ENCODE measurements at places on chromosomes 12 and 14.
A peak's percentile ranks its signal among the peaks of the same experiment; 100 is the strongest.

- no peak for DNase-seq
These were observed 491.8 kb downstream of the PCNX1 start for GRCh38 chr14:71399057-71399487.

DNA sequence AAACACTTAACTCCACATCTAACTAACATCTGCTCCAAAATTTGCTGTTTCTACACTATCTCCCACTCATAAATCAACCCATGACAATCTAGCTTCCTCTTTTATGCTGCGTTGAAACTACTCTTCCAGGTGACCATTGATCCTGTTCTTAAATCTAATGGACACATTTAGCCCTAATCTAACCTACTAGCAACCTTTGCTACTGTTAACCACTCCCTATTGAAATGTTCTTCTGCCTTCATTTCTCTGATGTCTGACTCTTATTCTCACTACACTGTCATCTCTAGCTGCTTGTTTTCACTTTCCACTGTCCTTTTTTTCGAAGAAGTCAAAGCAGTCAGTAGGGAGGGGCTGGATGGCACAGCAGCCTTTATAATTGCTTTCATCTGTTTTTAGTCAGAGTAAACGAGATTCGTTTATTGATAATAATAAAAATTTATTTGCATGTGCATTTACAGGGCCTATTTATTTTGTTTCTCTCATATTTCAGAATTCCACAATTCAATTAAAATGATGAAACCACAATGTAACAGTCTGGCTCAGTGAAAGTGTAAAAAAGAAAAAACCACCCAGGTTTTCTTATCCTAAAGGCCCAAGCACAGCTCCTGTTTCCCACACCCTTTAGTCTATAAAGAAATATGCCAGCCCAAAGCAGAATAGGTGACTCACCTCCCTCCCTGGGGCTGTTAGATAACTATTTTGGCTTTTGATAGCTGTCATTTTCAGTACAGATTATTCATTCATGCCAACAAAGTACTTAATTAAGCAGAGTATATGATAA lies 44.9 kb downstream of the ATP2B1 start:
- peak; percentile 17 for DNase-seq

- DNase-seq: no peak
These were observed 39.5 kb downstream of the FRMD6 start for GRCh38 chr14:51691176-51691575.

DNA sequence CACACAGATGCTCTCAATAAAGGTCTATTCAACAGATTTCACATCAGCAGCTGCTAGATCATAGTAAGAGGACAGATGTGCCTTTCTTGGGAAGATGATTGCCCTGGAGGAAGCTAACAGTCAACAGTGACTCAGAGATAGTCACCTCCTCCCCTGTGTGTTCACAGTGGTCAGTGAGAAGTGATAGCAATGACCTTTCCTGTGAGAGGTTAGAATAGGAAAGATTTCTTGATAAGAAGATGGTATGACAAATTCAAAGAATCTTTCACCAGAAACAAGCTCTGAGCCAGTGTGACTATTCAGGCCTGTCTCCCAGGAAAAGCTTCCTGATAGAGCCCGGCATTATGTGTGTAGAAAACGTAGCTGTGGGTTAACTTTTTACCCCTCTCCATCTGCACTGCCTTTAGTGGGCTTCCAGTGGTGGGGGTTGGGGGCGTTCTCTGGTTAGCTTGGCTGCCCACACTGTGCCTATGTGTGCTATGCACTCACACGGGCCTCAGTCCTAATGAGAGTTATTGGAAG lies 66.4 kb upstream of the ARHGAP5 start:
- peak; percentile 85 for DNase-seq

DNA sequence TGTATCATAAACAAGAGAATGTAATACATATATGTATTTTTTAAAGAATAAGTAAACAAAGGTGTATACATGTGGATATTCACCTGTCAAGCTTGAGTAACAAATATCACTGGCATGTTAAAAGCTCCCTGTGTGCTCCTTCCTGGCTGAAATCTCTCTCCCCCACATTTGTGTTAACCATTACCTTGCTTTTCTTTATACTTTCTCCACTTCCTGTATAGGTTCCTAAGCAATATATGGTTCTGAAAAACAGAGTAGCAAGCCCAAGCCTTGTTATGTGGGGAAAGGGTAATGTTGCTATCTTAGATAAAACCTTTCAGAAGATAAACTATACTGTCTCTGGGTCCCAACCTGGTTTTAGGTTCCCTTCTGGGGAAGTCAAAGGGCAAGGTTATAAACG lies 32.3 kb upstream of the TBC1D30 start:
- DNase-seq: no peak

DNA sequence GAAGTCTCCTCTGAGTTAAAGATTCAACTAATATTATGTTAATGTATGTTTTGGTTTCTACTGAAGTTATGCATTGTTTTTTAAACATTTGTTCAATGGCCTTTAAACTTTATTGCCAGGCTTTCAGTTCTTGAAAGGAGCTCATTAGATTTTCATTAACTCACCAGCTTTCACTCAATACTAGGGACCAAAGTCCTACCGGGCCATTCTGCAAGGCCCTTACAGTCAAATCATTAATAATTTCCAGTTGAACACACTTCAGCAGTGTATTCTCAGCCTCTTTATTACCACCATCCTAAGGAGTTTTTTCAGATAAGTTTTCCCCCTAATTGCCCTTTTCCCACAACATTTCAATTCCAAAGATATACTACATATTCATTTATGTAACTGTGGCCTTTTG lies 409.2 kb downstream of the DIO2 start:
- DNase-seq: no peak

Measured in HTR-8/SVneo (cell line).